Breast epithelium (tissue), 4 donors: ENCODE measurements at places on chromosomes 1 and 21. TPM values are rescaled to one million over a fixed set of nuclear protein-coding genes. Genes with fewer than 3 reads are reported as not detected.

GRCh38 chr1:94858276-94858675, 38.1 kb downstream of the SLC44A3 start:
- H3K27me3 ChIP-seq: no peaks in the 10 kb centered on the region
- H3K4me1 ChIP-seq: peaks cover 10% of the 10 kb centered on the region
- H3K27ac ChIP-seq: no peak overlapping the region
- H3K4me3 ChIP-seq: no peak overlapping the region

HSD3B2 gene
- not detected for total RNA-seq

GRCh38 chr1:26218906-26219494, 15.0 kb upstream of the CEP85 start:
- no peak overlapping the region for H3K27ac ChIP-seq
- H3K27me3 ChIP-seq: no peaks in the 10 kb centered on the region
- H3K4me3 ChIP-seq: no peak overlapping the region
- no peak for DNase-seq
- no peaks in the 10 kb centered on the region for H3K4me1 ChIP-seq
- H3K36me3 ChIP-seq: no peaks in the 10 kb centered on the region

GRCh38 chr1:62417351-62417999, 19.4 kb upstream of the USP1 start:
- H3K36me3 ChIP-seq: no peaks in the 10 kb centered on the region
- H3K4me3 ChIP-seq: no peak overlapping the region
- H3K4me1 ChIP-seq: no peaks in the 10 kb centered on the region

GJA9 gene
- not detected for total RNA-seq

PIK3R3 gene
- total RNA-seq: 46.8 TPM

GRCh38 chr1:6185635-6186382, 5.7 kb upstream of the CHD5 start:
- DNase-seq: no peak
- no peak overlapping the region for H3K27ac ChIP-seq
- no peaks in the 10 kb centered on the region for H3K36me3 ChIP-seq
- no peaks in the 10 kb centered on the region for H3K4me1 ChIP-seq

CFHR2 gene
- total RNA-seq: not detected

DNA sequence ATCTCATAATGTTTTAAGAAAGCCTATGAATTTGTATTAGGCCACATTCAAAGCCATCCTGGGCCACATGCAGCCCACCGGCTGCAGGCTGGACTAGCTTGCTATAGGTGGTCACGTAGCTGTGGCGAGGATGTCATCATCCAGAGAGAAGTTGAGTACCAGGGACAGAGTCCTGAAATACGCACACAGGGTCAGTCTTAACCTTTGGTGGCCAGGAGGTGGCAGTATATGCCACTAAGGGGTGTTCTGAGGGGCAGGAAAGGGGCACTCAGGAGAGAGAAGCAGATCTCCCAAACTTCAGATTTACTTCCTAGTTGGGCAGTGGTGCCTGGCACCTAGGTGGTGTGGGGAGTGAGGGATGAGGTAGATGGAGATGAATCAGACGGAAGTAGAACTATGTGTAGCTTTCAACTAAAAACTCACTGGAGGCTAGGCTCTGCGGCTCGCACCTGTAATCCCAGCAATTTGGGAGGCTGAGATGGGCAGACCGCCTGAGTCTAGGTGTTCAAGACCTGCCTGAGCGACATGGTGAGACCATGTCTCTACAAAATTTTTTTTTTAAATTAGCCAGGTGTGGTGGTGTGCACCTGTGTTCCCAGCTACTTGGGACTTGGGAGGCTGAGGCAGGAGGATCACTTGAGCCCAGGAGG, 16.3 kb upstream of the CDK18 start:
- DNase-seq: no peak
- no peaks in the 10 kb centered on the region for H3K27me3 ChIP-seq
- no peaks in the 10 kb centered on the region for H3K36me3 ChIP-seq
- peaks cover 13% of the 10 kb centered on the region for H3K4me1 ChIP-seq
- H3K4me3 ChIP-seq: no peak overlapping the region

GRCh38 chr1:201361652-201362504, 15.6 kb downstream of the TNNT2 start:
- H3K27me3 ChIP-seq: no peaks in the 10 kb centered on the region
- no peak overlapping the region for H3K4me3 ChIP-seq
- H3K36me3 ChIP-seq: no peaks in the 10 kb centered on the region
- H3K4me1 ChIP-seq: no peaks in the 10 kb centered on the region

PRR9 gene
- total RNA-seq: not detected

DNA sequence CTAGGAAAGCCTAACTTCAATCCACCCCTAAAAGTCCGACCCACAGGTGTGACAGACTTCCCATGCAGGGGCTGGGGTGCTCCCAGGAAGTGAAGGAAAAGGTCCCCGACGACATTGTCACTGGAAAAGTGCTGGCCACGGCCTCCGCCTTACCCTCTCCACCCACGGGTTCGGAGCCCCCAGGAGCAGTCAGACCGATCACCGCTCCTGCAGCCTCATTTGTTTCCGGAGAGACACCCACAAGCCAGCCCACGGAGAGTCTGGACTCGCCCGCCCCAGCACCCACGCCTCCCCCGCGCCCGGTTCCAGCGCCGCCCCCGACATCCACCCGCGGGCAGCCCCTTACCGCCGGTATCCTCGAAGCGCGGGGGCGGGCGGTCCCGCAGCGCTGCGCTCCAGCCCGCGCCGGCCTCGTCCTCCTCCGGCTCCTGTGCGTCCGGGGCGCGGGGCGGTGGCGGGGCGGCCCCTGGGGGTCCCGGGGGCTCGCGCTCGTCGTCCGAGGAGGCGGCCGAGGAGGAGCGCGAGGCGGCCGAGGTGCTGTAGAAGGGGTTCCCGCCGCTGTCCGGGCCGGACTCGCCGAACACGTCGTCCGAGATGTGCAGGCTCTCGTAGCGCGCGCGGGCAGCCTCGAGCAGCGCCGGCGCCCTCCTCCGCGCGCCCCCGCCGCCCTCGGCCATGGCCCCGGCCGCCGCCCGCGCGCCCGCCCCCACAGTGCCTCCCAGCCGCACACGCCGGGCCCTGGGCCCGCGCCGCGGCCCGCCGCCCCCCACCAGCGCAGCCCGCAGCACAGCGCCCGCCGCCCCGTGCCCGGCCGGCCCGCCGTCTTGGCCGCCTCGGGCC, 660 bp downstream of the PGBD5 start:
- no peaks in the 10 kb centered on the region for H3K4me1 ChIP-seq
- no peaks in the 10 kb centered on the region for H3K36me3 ChIP-seq
- no peak overlapping the region for H3K4me3 ChIP-seq
- DNase-seq: no peak
- peaks cover 69% of the 10 kb centered on the region for H3K27me3 ChIP-seq

DNA sequence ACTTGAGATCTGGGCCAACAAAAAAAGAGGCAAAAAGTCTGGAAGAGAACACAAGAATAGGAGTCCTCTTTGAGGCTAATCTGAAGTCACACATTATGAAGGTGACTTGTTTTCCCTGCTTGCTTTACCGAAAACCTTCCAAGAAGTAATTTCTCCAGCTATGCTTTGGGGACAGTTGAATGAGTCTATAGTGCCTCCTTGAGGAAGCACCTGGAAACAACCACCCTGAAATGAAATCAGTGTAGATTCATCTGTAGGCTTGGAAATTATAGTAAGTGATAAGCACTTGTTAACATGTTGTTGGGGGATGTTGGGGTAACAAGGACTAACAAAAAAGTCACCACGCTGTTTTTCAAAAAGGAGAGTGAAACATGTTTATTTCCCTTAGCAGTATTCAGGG, 23.4 kb upstream of the RPTN start:
- H3K27ac ChIP-seq: no peak overlapping the region
- no peaks in the 10 kb centered on the region for H3K4me1 ChIP-seq
- H3K4me3 ChIP-seq: no peak overlapping the region
- H3K36me3 ChIP-seq: no peaks in the 10 kb centered on the region
- H3K27me3 ChIP-seq: no peaks in the 10 kb centered on the region

- H3K4me1 ChIP-seq: no peaks in the 10 kb centered on the region
- H3K27me3 ChIP-seq: no peaks in the 10 kb centered on the region
- H3K36me3 ChIP-seq: no peaks in the 10 kb centered on the region
- DNase-seq: no peak
- no peak overlapping the region for H3K4me3 ChIP-seq
- no peak overlapping the region for H3K27ac ChIP-seq
These were observed 41.7 kb downstream of the PLXNA2 start for GRCh38 chr1:208202333-208202995.

DNA sequence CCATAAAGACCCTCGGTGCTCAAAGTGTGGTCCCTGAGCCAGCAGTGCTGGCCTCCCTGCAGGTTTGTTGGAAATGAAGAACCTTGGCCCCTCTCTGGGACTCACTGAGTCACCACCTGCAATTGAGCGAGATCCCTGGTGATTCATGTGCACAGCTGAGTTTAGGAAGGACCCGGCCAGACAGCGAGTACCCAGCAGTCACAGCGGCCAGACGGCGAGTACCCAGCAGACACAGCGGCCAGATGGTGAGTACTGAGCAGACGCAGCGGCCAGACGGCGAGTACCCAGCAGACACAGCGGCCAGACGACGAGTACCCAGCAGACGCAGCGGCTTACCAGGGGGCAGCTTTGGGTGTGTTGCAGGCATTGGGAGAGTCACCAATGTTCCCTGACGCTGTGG, 123.8 kb downstream of the PRDM16 start:
- H3K36me3 ChIP-seq: no peaks in the 10 kb centered on the region
- H3K4me3 ChIP-seq: no peak overlapping the region
- no peaks in the 10 kb centered on the region for H3K27me3 ChIP-seq
- H3K27ac ChIP-seq: no peak overlapping the region
- no peak for DNase-seq

DNA sequence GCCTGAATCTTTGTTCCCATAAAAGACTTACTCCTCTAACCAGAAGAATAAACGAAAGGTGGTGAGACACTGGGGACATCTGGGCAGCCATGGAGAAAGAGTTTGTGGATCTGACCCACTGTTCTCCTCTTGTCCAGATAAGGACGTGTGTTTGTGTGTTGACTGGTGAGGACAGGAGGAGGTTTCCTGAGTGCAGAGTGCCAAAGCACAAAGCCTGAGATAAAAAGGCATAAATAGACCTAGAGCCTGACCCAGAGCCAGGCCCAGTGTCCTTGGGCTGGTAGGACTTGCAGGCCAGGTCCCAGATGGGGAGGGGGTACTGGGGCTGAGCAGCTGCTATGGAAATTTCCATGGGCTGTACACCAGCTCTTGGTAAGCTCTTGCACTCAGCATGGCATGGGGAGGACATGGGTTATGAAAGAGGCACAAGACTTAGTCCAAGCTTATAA, 19.6 kb upstream of the COQ8A start:
- no peaks in the 10 kb centered on the region for H3K4me1 ChIP-seq
- no peaks in the 10 kb centered on the region for H3K36me3 ChIP-seq
- no peak for DNase-seq
- no peak overlapping the region for H3K4me3 ChIP-seq
- H3K27ac ChIP-seq: no peak overlapping the region

DNA sequence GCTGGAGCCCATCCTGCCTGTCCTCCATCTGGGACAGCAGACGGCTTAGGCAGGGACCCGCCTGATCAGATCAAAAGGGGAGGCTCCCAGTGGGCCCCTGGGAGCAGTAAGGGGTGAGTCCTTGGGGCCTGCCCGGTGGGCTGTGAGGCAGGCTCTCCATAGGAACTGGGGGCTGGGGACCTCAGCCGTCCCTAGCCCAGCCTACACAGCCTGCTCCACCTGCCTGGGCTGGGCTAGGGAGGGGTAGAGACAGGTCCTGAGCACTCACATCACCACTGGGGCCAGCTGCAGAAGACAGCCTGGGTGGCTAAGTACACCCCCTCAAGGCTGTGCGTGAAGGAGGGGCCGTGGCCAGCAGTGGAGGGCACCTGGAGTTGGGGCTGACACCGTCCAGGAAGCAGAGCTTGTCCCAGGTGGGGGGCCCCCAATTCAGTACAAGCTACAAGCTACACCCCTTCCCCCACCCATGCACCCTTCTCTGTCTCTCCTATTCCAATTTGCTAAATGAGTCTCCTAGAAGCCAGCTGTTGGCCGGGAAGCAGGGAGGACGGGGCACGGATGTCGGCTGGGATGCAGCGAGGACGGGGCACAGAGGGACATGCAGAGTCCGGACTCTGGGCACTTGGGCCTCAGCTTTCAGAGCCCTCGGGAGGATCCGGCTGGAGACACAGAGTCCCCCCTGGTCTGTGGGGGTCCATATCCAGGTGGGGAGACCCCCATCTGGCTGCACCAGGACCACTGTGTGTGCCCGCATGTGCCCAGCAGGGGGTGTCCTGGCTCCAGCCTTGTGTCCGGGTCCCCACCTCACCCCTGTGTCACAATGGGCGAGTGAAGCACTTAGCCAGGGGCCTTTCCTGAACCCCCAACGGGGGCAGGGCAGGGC, 1.7 kb downstream of the ISG15 start:
- no peak for DNase-seq
- no peaks in the 10 kb centered on the region for H3K36me3 ChIP-seq
- H3K4me3 ChIP-seq: no peak overlapping the region
- H3K27me3 ChIP-seq: no peaks in the 10 kb centered on the region
- H3K4me1 ChIP-seq: no peaks in the 10 kb centered on the region
- peak overlapping the region; percentile 92 for H3K27ac ChIP-seq

VWA5B1 gene
- total RNA-seq: not detected

LELP1 gene
- total RNA-seq: not detected

TIAM1 gene
- 17.7 TPM for total RNA-seq

DNA sequence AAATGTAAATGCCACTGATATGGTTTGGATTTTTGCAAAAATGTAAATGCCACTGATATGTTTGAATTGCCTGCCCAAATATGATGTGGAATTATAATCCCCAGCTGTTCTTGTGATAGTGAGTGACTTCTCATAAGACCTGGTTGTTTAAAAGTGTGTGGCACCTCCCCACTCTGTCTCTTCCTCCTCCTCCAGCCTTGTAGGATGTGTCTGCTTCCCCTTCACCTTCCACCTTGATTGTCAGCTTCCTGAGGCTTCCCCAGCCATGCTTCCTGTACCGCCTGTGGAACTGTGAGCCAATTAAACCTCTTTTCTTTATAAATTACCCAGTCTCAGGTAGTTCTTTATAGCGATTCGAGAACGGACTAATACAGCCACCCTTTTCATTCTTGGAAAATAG, 1.3 kb upstream of the CCT8 start:
- no peak for DNase-seq
- no peaks in the 10 kb centered on the region for H3K4me1 ChIP-seq
- H3K27me3 ChIP-seq: no peaks in the 10 kb centered on the region
- H3K27ac ChIP-seq: no peak overlapping the region
- no peak overlapping the region for H3K4me3 ChIP-seq

C1orf94 gene
- total RNA-seq: not detected

GRCh38 chr1:57599236-57599994, 175.6 kb upstream of the DAB1 start:
- no peak overlapping the region for H3K4me3 ChIP-seq
- H3K27me3 ChIP-seq: no peaks in the 10 kb centered on the region
- no peak for DNase-seq

DNA sequence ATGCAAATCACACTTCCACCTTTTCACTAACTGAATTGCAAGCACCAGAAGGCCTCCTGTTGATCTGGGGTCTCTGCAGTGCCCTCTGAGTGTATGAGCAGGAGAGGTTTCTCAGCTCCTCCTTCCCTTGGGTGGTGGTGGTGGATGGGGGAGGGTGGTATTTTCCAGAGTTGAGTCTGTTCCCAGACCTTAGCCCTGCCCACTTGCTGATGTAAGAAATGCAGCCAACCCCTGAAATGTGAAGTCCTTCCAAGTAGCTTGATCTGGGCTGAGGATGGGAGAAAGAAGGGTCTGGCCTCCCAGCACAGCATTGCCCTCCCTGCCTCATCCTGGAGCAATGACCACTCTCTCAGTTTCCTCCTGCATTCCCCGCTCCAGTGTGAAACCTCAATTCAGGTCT, 6.3 kb upstream of the FOXD2 start:
- peaks cover 6% of the 10 kb centered on the region for H3K4me1 ChIP-seq
- H3K36me3 ChIP-seq: no peaks in the 10 kb centered on the region
- H3K27ac ChIP-seq: no peak overlapping the region
- peaks cover 49% of the 10 kb centered on the region for H3K27me3 ChIP-seq

- no peak overlapping the region for H3K27ac ChIP-seq
- no peaks in the 10 kb centered on the region for H3K4me1 ChIP-seq
- H3K36me3 ChIP-seq: no peaks in the 10 kb centered on the region
- no peak for DNase-seq
- H3K4me3 ChIP-seq: no peak overlapping the region
These were observed 128.0 kb upstream of the KLHDC7A start for GRCh38 chr1:18352636-18353265.
